ENCODE measurements at places on chromosomes 2 and 18. TPM values are rescaled to one million over a fixed set of nuclear protein-coding genes. Genes with fewer than 3 reads are reported as not detected.
A peak's percentile ranks its signal among the peaks of the same experiment; 100 is the strongest.

GRCh38 chr18:56721491-56721890 is 70.3 kb downstream of the WDR7 start:
- no peaks in the 10 kb centered on the region for H3K27me3 ChIP-seq
- no peaks in the 10 kb centered on the region for H3K4me1 ChIP-seq
- no peak overlapping the region for H3K4me3 ChIP-seq
- DNase-seq = no peak
- H3K36me3 ChIP-seq = no peaks in the 10 kb centered on the region

GRCh38 chr2:175536059-175536458 is 354.5 kb upstream of the ATP5MC3 start:
- no peak overlapping the region for H3K4me3 ChIP-seq
- H3K36me3 ChIP-seq = no peaks in the 10 kb centered on the region
- no peak for DNase-seq
- no peak overlapping the region for H3K27ac ChIP-seq
- H3K4me1 ChIP-seq = no peaks in the 10 kb centered on the region

GRCh38 chr18:255171-255570 is 12.7 kb downstream of the THOC1 start:
- DNase-seq = no peak
- H3K27ac ChIP-seq = no peak overlapping the region
- H3K27me3 ChIP-seq = no peaks in the 10 kb centered on the region
- H3K4me3 ChIP-seq = no peak overlapping the region

DNA sequence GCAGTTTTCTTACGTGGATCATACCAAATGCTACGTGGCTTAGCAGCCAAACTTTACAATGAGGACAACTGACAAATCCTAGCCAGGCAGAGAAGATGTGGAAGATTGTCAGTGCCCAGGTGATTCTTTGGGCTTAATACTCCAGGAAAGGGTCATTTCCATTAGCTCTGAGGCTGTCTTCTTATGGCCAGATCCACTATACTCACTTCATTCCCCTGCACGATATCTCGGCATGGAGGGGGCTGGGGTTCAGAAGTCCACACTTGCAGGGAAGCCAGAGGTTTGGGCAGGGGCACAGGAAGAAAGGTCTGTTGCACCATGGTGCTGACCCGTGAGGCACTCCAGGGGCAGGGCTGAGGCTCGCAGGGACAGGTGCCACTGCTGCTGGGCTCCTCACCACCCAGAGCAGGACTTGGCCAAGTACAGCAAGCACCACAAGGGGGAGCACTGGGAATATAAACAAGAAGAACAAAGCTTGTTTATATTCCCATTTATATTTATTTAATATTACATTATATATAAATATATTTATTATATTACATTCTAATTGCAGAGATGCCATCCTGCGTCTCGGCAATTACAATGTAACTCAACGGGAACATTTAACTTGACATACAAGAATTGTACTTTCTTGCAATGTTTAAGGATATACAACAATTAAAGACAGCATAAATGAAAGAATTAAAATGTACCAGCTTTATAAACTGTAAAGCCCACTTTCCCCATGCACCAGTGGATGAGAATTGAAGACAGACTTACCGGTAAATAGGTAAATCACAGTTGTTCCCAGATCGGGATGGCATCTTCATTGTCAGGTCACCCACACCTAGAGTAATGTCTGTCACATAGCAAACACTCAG is 27.2 kb downstream of the CLUL1 start:
- no peaks in the 10 kb centered on the region for H3K4me1 ChIP-seq
- peak; percentile 74 for DNase-seq

GRCh38 chr2:46278952-46279351 is 18.3 kb upstream of the EPAS1 start:
- H3K4me1 ChIP-seq = no peaks in the 10 kb centered on the region
- no peaks in the 10 kb centered on the region for H3K36me3 ChIP-seq
- DNase-seq = no peak
- no peak overlapping the region for H3K4me3 ChIP-seq

DNA sequence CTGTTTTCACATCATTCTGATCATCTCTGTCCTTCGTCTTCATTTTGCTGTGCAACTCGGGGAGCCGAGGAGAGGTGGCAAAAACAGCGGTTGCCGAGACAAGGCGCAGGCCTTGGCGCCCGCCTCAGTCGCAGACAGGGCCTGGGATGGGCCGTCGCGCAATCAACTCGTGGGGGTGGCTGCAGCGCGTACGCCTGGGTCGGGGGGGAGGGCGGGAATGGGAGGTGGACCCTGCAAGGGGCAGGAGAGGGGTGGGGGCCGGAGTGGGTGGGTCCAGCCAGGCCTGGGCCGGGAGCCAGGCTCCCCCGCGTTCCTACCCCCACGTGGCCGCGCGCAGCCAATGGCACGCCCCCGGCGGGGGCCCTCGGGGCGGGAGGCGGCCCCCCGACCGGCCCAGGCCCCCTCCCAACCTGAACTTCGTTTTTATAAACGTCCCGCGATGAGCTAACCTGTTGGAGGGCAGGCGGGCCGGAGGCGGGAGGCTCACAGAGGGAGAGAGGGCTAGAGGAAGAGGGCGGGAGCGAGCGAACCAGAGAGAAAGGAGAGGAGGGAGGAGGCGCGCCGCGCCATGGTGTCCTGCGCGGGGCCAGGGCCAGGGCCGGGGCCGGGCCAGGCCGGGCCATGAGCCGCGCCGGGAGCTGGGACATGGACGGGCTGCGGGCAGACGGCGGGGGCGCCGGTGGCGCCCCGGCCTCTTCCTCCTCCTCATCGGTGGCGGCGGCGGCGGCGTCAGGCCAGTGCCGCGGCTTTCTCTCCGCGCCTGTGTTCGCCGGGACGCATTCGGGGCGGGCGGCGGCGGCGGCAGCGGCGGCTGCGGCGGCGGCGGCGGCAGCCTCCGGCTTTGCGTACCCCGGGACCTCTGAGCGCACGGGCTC is at the start of gene HOXD13:
Gene HOXD13 (plus strand): TSS at position 452 of the 875 bp plus-strand sequence. CDS start 170 bp downstream, at position 622.
- H3K4me1 ChIP-seq = no peaks in the 10 kb centered on the region
- no peaks in the 10 kb centered on the region for H3K36me3 ChIP-seq
- peak within 1 kb of the TSS; percentile 22 for H3K4me3 ChIP-seq
- no peak for DNase-seq
- H3K27me3 ChIP-seq = no peaks in the 10 kb centered on the region
- H3K27ac ChIP-seq = no peak within 1 kb of the TSS

DNA sequence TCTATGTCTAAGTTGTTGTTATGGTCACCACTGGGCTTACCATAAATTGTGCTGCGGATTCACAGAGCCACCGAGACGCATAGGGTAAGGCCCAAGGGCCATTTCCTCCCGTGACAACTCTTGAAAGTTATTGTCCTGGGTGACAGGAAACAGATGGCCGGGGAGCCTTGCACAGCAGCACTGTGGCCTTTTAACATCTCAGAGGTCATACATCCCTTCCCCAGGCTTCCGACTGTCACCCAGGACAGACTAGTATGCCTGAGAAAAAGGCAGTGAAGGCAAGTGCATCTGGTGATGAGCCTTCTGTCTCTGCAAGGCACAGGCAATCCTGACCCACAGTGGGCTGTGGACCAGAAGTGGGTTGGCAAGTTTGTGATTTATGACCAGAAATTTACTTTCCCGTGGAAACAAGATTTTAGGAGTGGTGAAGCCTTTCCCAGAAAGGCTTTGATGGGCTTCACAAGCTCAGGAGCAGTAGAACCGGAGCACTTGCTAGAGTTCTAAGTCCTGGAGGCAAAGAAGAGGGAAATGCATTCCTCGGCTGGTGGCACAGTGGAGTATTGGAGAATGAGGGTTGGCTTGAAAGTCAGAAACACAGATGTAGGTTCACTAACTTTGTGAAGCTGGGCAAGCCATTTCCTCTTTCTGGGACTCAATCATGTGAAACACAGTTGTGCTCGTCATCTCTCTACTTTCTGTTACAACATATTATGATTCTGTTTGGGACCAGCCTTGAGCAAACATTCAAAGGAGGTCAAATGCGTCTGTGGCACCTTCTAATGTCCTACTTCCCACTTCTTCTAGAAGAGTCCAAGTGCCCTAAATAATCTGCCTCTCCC is 2.0 kb upstream of the CAPN14 start:
- H3K27ac ChIP-seq = no peak overlapping the region
- H3K4me1 ChIP-seq = no peaks in the 10 kb centered on the region
- no peak for DNase-seq
- no peak overlapping the region for H3K4me3 ChIP-seq
- no peaks in the 10 kb centered on the region for H3K36me3 ChIP-seq

- no peaks in the 10 kb centered on the region for H3K36me3 ChIP-seq
- H3K27ac ChIP-seq = no peak overlapping the region
- no peak for DNase-seq
- H3K4me3 ChIP-seq = no peak overlapping the region
Observed at GRCh38 chr2:28557389-28558131, 61.7 kb downstream of the PLB1 start.

Gene AMER3
- total RNA-seq = not detected

Data from aorta (tissue), 5 donors.